Hematopoietic multipotent progenitor cell treated with erythropoietin and hydrocortisone succinate and interleukin-3 and kit ligand, for 6 days (in vitro differentiated cells): ENCODE measurements at places on chromosomes 1 and 21.
A peak's percentile ranks its signal among the peaks of the same experiment; 100 is the strongest.

GRCh38 chr21:38486221-38486620, 12.1 kb downstream of the ERG start:
- DNase-seq = no peak

- DNase-seq = no peak
Measured at GRCh38 chr1:187691439-187691838, 862.7 kb downstream of the PLA2G4A start.

- no peak for DNase-seq
Measured at GRCh38 chr21:35861661-35862060, 198.7 kb downstream of the SETD4 start.

GRCh38 chr21:41364308-41364707, 2.5 kb downstream of the MX2 start:
- no peak for DNase-seq

DNA sequence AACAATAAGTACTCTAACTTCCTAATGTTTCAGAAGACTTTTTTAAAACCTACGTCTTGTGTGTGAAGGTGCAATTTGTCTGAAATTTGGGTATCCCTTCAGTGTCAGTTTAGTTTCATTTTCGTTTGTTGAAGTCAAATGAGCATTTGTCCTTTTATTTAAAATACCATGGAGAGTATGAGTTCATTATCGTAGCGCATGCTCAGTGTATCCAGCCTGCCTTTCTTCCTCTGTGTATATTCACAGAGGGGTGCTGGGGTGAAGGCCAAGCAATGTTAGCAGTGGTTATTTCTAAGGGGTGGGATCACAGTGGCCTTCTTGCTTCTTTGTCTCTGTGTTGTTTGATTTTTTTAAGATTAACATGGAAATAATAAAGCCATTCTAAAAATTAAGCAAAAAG, 43.2 kb downstream of the CNN3 start:
- peak; percentile 11 for DNase-seq

DNA sequence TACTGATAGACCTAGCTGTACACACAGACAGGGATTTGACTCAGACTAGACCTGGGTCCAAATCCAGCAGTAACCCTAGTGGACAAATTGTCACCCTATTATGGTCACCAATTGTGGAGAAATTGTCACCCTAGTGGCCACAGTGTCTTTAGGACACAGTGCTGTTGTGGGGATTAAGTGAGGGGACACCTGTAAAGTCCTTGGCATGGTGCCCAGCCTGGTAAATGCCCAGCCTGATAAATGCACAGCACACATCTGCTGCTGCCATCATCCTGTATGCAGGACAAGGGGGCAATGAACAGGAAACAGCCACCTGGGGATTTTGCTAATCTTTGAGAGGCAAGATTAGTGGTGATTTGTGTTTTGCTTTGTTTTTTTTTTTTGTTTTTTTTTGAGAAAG, 2.3 kb downstream of the TMEM61 start:
- peak; percentile 11 for DNase-seq
